ENCODE measurements at places on chromosomes 1 and 21.

DNA sequence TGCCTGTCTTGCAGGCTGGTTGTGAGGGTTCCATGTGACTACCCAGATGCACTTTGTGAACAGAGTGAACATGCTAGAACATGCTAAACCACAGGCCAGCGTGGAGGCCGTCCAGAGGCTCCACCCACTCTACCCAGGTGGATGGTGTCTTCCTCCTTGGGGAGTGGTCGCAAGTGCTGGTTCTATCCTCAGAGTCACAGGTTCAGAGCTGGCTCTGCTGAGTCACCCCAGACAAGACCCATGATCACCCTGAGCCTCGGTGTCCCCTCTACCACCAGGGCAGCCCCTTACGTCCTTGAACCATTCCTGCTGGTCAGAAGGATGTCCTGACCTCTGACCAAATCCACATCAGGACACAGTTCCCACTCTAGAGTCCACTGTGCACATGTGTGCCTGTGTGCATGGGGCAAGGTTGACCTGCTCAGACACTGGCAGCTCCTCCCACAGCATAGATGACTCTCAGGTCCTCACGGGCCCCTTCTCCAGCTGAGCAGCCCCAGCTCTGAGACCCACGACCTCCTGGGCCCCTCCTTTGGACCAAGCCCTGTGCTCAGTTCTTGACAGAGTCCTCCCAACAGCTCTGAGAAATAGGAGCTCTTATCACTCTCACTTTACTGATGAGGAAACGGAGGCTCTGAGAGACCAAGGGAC is 391.8 kb downstream of the MATN1 start:
- DNase-seq = no peak

- DNase-seq = no peak
Observed at GRCh38 chr21:38494703-38495102, 3.6 kb downstream of the ERG start.

DNA sequence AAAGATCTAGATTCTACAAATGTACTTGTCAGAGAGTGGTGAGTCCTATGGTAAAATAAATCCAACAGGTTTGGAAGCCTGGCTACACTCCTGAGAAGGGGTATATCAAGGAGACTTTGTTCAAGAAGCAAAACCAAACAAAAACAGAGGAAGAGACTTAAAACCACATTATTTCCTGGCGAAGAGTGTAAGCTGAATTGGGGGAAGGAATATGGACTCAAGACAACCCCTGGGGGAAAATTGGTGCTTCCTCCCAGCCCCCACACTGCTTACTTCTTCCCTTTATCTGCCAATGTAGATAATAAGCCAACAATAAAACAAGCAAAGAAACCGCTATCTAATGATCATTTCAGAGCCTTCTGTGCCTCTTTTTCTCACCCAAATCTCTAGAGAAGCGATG is 48.4 kb upstream of the ZBTB18 start:
- DNase-seq = no peak

DNA sequence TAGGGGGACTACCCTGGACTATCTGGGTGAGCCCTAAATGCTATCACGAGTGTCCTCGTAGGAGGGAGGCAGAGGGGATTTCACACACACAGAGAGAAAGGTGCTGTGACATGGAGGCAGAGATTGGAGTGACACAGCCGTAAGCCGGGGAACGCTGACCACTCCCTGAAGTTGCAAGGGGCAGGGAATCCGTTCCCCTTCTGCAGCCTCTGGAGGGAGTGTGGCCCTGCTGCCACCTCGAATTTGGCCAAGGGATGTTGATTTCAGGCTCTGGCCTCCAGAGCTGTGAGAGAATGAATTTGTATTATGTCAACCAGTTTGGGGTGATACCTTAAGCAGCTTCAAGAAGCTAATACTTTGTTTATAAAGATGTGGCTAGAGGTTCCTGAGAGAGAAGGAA is 137.7 kb downstream of the ACTL8 start:
- no peak for DNase-seq

- DNase-seq = no peak
Observed at GRCh38 chr1:38657207-38657840, 202.2 kb downstream of the RRAGC start.

GRCh38 chr1:233240371-233240770 is 55.2 kb downstream of the PCNX2 start:
- DNase-seq = no peak

DNA sequence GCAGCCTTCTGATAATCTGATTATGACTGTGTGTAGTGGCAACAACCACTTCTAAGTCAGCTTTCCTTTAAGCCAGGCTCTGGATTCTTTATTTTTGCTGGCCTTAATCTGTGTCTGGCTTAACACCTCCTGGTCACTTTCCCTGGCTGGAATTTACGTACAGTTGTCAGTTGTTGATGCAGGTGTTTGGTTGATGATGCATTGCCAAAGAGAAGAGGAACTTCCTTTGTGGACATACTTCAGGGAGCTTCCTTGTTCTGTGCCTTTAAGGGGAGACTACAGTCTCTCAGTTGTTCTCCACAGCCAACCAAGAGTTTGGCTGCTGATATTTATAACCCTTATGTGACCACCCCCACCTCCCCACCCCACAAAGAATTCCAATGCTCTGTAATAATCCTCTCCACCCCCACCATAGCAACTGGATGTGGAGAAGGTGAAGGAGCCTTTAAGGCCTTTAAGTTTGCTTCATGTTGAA is 96.0 kb upstream of the BMP8A start:
- no peak for DNase-seq

DNA sequence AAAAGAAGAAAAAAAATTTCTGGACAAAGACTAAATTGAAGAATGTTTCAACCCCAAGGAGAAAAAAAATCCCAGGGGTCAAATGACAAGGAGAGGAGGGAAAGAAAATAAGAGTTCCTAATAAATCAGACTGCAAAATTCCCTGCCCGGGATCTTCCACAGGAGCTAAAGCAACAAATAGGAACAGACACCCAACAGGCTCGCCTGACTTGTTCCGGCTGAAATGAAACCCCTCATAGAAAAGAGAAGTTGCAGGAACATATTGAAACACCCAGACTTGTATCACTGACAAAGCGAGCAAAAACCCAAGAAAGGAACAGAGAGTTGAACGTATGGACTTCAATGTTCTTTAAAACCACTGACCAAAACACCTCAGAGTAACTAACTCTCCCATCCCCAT is 123.0 kb downstream of the TIAM1 start:
- DNase-seq = no peak

Data from CD4-positive, alpha-beta T cell (primary cell).